ENCODE measurements at places on chromosomes 5 and 9. TPM values are rescaled to one million over a fixed set of nuclear protein-coding genes. Genes with fewer than 3 reads are reported as not detected.

The SEMA6A gene
- total RNA-seq, result 20.9 TPM

The IFT74 gene
- total RNA-seq, result 16.6 TPM

The GCNT4 gene
- total RNA-seq, result 3.6 TPM

The DNAJC21 gene
- 61.2 TPM for total RNA-seq

The PCDHA4 gene
- total RNA-seq, result 0.83 TPM

The CAMK2A gene
- total RNA-seq, result 8.0 TPM

The PGM5 gene
- total RNA-seq, result 742 TPM

The LURAP1L gene
- 25.9 TPM for total RNA-seq

The CD74 gene
- total RNA-seq, result 270 TPM

The TAF11L7 gene
- total RNA-seq, result not detected

DNA sequence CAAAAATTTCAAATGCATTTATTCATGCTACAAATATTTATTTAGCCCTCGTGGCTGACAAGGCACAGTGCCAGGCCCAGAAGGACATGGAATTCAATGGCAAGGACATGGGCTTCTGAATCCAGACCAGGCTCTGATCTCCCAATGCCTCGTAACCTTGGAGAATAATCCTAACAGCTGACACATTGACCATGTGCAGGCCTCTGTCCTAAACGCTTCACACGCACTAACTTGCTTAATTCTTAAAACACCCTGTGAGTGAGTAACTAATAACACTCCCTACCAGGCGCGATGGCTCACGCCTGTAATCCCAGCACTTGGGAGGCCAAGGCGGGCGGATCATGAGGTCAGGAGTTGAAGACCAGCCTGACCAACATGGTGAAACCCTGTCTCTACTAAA lies 33.2 kb downstream of the MYO10 start:
- no peak for DNase-seq

- DNase-seq, result no peak
These were observed 31.3 kb downstream of the RAI14 start for GRCh38 chr5:34687269-34688011.

DNA sequence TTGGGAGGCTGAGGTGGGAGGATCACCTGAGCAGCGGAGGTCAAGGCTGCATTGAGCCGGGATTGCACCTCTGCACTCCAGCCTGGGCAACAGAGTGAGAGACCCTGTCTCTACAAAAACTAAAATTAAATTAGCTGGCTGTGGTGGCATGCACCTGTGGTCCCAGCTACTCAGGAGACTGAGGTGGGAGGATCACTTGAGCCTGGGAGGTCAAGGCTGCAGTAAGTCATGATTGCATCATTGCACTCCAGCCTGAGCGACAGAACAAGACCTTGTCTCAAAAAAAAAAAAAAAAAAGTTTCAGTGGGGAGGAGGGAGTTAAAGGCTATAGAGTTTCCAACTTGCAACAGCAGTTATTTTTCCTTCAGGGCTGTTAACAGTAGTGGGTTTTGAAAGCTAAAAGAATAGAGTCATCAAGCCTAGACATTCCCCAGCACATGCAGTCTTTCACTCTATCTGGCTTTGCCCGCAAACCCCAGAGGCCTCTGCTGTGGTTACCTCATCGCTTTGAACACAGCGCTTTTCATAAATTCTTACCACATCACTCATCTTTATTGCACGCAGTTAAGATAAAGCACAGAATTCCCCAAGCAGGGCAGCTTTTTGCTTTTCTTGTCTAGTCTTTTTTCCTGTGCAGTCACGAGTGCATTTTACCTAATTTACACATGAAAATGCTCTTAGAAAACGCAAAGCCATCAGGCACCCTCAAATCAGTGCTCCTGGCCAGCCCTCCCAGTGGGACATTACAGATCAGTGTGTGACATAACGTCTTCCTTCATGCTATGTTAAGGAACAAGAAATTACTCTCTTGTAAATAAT lies 8.7 kb upstream of the SLC2A8 start:
- DNase-seq, result no peak

GRCh38 chr5:54722846-54723433 lies 205.4 kb downstream of the SNX18 start:
- peak; percentile 70 for DNase-seq

DNA sequence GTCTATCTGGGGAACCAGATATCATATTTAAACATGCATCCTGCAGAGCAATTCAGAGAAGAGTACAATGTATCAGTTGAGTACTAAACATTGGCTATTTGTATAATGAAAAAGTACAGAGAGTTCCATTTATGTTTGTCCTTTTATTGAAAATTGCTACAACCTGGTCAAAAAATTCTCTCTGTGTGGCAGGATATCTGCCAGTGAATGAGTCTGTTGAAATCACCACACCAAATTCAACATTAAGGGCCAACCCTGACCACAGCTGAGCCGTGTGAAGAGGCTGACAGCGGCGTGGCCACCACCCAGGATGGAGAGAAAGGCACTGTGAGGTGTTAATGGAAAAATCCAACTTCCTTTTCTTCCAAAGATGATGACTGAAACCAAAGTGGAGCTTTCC lies 422.7 kb upstream of the PIK3R1 start:
- no peak for DNase-seq

DNA sequence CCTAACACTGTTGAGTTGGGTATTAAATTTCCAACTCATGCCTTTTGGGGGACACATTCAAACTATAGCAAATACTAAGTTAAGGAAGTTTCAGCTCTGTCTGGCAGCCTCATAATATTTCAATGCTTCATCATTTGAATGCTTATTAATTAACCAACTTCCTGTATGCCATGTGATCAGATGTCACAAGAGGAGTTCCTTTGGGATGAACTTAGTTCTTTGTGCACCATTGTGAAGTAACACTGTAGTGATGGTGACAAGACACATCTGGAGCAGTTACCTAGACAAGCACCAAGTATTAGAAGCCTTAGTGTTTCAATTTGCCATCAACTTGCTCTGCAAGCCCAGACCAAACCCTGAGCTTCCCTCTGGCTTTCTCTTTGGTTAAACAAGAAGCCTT lies 90.7 kb upstream of the IL12B start:
- DNase-seq, result no peak

GRCh38 chr5:71782393-71782770 lies 63.3 kb downstream of the CARTPT start:
- DNase-seq, result no peak

- DNase-seq, result no peak
These were observed 293.2 kb upstream of the KLF4 start for GRCh38 chr9:107782789-107783188.

DNA sequence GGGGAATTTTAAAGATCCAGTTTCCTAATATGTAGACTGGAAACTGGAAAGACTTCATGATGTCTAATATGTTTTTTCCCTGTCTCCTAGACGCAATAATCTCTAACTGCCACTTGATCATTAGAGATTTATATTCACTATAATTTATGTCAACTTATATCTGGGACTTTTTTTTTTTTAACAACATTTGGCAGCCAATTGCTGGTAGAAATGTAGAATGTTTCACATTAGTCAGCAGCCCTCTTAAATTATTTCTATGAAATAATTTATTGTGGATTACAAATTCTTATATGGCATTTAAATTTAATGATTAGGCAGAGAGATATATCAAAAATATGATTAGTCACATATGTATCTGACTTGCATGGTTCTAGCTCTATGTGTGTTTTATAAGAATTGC lies 48.2 kb downstream of the TMEM174 start:
- no peak for DNase-seq

DNA sequence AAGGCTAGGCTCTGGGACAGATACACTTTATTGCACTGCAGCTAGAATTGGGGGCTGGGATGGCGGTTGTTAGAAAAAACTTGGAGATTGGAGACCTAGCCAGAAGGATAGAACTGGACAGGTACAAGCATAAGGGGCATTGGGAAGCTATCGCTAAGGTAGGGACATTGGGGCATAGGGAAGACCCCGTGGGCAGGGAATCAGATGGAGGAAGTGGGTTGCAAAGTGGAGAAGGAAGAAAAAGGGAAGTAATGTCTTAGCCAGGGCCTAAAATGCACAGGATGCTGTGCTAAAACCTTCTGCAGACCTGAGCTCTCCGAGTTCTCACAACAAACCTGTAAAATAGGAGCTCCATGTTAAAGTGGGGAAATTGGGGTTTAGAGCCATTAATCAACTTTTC lies 178.2 kb downstream of the ZDHHC21 start:
- DNase-seq, result no peak

DNA sequence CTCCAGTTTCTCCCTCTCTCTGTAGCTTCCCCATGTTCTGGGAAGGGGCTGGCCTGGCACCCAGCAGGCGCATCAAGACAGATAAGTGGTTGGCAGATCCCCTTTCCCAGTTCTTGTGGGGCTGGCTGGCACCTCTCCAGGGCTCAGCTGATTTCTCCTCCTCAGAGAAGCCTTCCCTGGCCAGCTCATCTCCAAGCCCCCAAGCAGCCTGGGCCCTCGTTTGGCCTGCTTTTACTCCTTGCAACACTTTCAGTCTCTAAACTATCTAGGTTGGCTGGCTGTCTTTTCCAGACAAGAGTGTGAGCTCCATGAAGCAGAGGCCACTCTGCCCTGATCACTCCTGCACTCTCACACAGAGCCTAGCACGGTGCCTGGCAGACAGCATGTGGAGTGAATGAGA lies 13.5 kb downstream of the MACROH2A1 start:
- DNase-seq, result peak; percentile 74

GRCh38 chr5:1896602-1897376 lies 14.1 kb upstream of the IRX4 start:
- no peak for DNase-seq

DNA sequence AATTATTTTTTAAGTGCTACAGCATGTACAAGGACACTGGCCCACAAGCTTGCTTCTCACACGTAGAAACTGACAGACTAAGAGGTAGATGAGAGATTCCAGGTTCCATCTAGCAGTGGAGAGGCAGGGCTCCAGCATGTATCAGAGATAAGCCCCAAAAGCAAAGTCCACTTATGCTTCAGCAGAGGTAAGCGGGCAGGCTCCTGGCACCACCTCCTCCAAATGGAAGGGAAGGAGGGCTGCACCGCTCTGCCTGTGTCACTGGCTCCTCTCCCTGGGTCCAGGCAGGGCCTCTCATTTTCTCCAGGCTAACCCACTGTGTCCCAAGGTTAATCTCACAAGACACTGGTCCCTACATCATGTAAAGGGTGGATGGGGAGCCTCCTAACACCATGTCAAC lies 15.9 kb downstream of the GRHPR start:
- DNase-seq, result no peak

DNA sequence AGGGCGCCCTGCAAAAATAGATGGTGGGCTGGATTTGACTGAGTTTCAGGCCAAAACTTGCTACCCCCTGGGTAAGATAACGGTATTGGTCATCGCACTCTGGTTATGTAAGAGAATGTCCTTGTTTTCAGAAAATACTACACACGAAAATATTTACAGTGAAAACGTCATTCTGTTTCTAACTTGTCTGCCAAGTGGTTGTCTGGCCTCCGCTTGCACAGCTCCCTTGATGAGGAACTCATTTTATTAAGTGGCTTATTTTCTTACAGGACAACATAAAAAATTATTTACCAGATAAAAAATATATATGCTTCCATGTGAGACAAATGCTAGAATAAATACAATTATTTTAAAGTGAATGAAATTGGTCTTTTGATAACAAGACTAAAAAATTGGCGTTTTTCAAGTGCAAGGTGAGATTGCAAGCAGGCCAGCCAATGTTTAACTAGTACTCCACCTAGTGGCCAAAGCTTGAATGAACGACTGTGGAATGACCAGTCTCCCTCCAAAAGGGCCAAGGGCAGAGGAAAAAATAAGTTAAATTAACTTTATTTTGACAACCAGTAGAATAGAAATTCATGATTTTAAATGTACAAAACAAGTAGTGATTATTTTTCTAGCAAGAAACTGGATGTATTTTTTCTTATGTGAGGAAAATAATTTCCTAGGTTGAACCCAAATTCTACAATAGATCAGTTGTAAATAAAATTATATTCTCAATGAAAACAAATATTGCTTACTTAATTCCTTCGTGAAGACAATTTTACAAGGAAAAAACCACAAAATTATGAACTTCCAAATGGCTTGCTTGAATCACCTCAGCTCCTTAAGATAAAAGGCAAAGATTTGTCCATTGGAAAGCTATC lies 93.2 kb downstream of the ZFAND5 start:
- DNase-seq, result peak; percentile 92

- no peak for DNase-seq
These were observed 240.2 kb downstream of the RFX3 start for GRCh38 chr9:3285365-3286161.

- no peak for DNase-seq
These were observed 163.4 kb downstream of the CAAP1 start for GRCh38 chr9:26729187-26729586.

DNA sequence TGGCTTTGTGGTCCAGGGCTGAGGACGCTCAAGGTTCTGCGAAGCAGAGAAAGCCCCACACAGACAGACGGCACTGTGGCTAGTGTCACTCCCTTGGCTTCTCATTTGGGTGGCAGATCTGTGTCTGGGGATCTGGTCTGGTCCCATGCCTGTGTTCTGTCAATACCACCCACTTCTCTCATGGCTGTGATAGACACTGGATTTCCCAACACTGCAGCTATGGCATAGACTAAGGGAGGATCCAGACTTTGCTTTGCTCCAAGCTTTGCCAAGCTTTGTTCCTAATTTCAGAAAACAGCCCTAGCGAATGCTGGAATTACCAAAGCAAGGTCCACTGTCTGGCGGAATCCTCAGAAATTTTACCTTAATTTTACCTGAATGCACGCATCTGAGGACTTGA lies 62.1 kb downstream of the GADD45G start:
- no peak for DNase-seq

- no peak for DNase-seq
These were observed 40.2 kb upstream of the CYFIP2 start for GRCh38 chr5:157225469-157226422.

GRCh38 chr5:115321309-115321708 lies 24.9 kb upstream of the CCDC112 start:
- DNase-seq, result no peak

DNA sequence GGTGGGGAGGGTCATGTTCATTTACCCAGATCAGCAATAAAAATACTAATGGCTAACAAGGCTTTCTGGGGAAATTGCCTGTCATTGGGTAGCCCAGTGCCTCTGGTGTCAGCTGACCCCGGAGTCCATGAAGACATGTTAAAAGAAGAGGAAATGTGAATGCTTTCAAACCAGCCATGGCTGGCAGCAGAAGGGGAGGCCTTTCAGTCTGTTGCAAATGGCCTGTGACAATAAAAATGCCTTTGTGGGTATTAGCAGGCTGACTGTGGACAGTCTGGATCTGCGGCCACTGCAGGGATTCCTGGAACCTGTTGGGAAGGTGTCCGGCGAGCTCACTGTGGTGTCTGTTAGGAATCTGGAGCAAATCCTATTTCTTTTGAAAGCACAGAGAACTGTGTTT lies 7.5 kb downstream of the ABL1 start:
- no peak for DNase-seq

GRCh38 chr9:21687351-21687750 lies 115.1 kb upstream of the MTAP start:
- DNase-seq, result no peak

DNA sequence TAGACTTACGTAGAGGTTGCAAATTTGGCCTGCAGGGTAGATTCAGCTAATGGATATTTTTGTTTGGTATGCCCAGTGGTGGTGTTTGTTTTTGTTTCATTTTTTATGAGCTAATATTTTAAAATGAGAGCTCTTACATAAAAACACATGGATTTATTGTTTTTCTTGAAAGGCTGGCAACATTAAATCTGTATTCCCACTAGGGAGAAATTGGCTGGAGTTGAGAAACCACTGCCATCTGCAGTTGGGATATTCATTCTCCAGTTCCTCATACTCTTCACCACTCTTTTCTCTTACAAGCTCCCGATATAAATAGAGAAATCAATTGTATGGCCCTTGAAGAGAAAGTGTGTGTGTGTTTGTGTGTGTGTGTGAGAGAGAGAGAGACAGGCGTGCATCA lies 143.3 kb downstream of the ALDH1A1 start:
- no peak for DNase-seq
